ENCODE measurements at places on chromosomes 1 and 21. TPM values are rescaled to one million over a fixed set of nuclear protein-coding genes. Genes with fewer than 3 reads are reported as not detected.

TRMT1L gene
- polyA plus RNA-seq = 27.3 TPM

ENAH gene
- polyA plus RNA-seq = 121 TPM

CLCNKB gene
- 37.2 TPM for polyA plus RNA-seq

SMAP2 gene
- polyA plus RNA-seq = 27.1 TPM

PPM1J gene
- polyA plus RNA-seq = 1.1 TPM

FAM167B gene
- polyA plus RNA-seq = 5.8 TPM

ACTA1 gene
- 1.9 TPM for polyA plus RNA-seq

NFASC gene
- 34.4 TPM for polyA plus RNA-seq

RGS8 gene
- polyA plus RNA-seq = 0.12 TPM

CHD5 gene
- 0.28 TPM for polyA plus RNA-seq

SPATA46 gene
- polyA plus RNA-seq = 2.2 TPM

ELAPOR1 gene
- 1.6 TPM for polyA plus RNA-seq

ATAD3A gene
- polyA plus RNA-seq = 21.5 TPM

TCHH gene
- 0.05 TPM for polyA plus RNA-seq

- no peak for DNase-seq
These were observed 923 bp upstream of the IFNGR2 start for GRCh38 chr21:33402001-33402979.

GRCh38 chr1:203901581-203901980, 40.2 kb downstream of the SNRPE start:
- DNase-seq = no peak

- DNase-seq = no peak
These were observed 35.8 kb downstream of the EVI5 start for GRCh38 chr1:92749024-92749634.

- DNase-seq = no peak
These were observed 70.1 kb downstream of the KAZN start for GRCh38 chr1:14668538-14668937.

DNA sequence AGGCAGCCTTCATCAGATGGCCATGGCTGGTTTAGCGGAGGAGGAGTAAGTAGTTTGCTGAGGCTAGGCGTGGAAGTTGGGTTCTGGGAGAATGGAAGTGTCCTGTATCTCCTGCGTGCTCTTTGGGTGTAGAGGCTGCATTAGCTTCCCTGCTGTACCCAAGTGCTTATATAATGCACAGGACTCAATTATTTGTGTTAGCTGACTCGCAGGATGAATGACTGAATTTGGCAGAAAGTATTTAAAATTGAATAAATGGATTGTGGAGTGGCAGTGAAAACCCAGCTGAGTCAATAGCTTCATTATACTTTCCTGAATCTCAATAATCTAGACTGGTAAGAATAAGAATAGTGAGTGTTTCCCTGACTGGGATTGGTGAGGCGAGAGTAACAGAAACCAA, 13.8 kb downstream of the DNTTIP2 start:
- no peak for DNase-seq

DNA sequence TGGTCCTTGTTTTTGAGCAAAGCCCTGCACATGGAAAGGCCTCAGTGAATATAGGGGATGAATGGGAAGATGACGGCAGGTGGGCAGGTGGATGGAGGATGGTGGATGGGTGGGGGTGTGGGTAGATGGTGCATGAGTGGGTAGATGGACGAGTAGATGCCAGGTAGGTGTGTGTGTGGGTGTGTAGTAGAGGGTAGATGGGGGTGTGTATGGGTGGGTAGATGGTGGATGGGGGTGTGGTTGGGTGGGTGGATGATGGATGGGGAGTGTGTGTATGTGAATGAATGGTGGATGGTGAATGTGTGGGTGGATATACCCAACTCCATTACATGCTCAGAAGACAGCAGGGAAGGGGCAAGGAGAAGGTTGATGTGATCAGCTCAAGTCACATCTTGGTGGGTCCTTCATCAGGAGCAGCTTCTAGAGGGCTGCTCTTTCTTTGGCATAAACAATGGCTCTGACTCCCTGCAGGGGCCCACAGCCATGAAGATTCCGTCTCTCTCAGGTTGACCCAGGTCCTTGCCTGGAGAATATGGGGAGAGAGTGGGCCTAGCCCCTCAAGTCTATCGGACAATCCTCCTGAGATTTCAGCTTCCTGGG, 34.2 kb downstream of the GRHL3 start:
- no peak for DNase-seq

- DNase-seq = no peak
These were observed 116.7 kb downstream of the DMRTB1 start for GRCh38 chr1:53575955-53576320.

DNA sequence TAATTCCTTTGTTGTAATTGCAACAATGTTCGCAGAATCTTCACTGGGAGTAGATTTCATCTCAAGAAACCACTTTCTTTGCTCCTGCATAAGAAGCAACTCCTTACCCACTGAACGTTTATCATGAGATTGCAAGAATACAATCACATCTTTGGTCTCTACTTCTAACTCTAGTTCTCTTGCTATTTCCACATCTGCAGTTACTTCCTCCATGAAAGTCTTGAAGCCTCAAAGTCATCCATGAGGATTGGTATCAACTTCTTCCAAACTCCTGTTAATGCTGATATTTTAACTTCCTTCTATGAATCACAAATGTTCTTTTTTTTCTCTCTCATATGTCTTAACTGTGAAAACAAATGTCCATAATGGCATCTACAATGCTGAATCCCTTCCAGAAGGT, 118.6 kb upstream of the RAB4A start:
- DNase-seq = no peak

DNA sequence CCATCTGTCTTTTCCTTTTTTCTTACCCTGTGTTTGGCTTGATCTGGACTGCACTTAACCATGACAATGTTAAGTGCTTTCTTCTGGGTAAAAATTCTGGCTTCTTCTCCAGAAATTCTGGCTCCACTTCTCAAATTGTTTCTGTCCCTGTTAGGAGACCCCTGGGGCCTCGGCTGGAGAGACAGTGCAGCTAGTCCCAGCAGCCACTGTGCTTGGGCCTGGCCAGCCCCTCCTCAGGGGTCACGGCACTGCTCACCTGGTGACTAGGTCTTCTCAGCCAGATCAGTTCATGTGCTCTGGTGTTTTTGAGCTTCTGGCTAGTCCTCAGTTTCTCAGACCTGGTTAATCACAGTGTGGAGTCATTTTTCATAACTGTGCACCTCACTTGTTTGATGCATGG, 72.4 kb downstream of the ADARB1 start:
- DNase-seq = no peak

GRCh38 chr1:18539171-18539570, 58.4 kb downstream of the KLHDC7A start:
- DNase-seq = no peak

- DNase-seq = no peak
These were observed 9.4 kb downstream of the CR2 start for GRCh38 chr1:207463571-207463970.

DNA sequence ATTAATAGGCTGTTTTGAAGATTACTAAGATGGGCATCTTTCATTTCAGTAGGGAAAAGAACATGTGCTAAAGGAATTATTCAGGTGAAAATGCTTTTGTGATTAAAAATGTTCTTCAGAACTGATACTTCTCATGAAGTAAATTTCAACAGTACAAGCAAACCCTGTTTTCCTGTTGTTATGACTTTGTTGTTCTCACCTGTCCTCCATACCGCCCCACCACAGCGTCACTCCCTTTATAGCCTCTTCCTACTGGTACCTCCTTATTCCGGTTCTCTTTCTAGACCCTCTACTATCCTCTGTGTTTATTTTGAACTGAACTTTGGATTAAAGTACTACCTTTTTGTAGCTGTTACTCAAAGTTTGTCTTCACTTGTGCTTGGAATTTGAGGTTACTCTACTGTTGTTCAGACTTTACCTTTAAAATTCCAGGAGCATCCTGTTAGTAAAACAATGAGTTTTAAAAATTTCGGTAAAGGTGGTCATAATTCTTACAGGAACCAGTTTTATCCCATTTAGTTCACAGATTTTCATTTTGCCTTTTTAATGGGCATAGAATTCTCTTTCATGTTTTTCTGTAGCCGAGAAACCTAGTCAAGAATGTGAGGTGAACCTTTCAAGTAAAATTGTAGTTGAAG, 10.9 kb downstream of the CNST start:
- DNase-seq = no peak

- DNase-seq = peak; percentile 18
These were observed 514 bp downstream of the TPRG1L start for GRCh38 chr1:3625151-3625907.

GRCh38 chr1:213457186-213457585, 406.1 kb downstream of the RPS6KC1 start:
- DNase-seq = no peak

DNA sequence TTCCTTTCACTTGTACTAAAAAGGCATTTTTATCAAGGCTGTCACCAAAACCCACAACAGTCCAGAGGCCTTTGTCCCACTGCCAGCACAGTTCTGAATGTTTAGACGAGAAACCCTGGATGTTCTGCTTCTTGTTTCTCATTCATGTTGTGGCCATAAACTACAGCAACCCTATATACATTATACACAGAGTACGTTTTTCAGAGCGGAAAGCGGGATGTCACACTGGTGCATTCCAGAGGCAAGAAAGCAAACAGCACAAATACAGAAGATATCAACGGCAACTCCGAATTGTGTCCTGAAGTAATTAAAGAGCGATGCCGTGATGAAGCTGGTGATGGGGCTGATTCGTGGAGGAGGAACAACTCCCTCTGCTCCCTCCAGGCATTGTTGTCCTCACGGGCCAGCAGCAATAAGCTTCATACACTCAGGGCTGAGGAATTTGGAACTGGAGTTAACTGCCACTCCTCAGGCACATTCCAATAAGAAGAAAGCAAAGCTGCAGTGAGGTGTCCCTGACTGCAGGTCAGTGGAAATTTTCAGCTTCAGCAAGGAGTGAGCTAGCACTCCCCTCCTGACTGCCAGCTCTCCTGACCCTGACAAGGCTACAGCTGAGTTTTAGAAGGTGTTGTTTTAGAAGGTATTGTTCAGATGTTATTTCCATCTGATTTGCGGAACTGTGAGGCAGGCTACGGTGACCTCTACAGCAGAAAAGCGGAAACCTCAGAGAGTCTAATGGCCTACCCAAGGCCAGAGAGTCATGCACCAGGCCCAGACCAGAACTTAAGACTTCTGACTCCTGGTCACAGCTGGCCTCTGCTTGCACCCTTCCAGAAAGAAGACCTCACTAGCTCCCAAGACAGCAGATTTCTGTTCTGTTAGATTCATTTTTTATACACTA, 149.0 kb downstream of the TGFBR3 start:
- no peak for DNase-seq

DNA sequence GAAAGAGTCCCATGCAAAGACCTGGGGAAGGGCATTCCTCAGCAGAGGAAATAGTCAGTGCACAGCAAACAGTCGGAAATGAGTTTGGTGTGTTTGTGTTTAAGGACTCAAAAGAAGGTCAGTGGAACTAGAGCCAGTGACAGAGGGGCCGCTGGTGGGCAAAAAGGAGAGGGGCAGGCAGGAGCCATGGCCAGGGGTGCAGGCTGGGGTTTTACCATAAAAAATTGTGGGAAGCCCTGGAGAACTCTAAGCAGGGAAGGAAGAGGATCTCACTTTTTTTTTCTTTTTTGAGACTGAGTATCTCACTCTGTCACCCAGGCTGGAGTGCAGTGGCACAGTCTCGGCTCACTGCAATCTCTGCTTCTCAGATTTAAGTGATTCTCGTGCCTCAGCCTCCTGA, 33.7 kb upstream of the TARDBP start:
- DNase-seq = no peak

DNA sequence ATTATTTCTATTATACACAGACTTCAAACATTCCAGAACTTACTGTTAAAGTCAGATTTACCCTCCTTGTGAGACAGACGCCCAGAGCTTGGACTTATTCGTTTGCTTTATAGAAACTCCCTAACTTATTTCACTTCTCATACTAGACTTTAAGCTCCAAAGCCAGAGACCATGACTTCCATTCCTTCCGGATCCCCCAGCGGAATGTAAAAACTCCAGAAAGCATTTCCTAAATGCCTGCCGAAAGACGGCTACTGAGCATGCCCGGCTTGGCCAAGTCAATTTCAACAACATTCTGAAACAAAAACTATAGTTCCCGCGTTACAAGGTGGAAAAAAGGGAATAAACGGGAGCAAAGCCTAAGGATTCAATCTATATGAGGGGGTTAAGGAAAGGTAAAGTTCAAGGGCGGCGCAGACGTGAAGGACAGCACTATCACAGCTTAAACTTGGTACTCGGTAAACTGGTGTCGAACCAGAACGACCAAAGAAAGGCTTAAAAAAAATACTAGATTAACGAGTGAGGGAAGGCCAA, 1.1 kb downstream of the USP48 start:
- peak; percentile 51 for DNase-seq

GRCh38 chr1:205232127-205232820, 4.5 kb downstream of the TMCC2 start:
- no peak for DNase-seq

DNA sequence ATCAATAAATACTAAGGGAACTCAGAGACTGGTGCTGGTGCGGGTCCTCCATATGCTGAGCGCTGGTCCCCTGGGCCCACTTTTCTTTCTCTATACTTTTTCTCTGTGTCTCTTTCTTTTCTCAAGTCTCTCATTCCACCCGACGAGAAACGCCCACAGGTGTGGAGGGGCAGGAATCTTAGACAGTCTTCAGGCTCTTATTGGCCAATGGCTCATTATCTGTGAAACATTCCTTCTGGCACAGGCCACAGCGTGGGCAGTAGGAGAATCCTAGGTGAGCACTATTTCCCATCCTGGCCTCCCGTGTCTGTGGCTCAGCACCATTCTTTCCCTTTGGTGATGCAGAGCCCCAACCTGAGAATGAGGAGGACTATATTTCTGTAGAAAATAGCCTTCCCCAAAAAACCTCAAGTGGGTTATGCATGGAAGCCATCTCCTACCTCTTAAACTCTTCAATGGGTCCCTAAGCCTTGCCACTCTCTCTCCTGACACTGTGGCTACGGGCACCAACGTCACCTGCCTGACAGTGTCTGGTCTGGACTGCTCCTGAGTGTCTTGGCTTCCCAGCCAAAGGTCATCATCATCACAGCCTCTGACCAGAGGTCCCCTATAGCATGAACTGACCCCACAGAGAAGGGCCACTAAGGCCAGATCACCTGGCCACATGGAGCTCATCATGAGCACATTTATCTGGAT, 6.2 kb upstream of the SLAMF1 start:
- no peak for DNase-seq

- no peak for DNase-seq
These were observed 25.2 kb upstream of the ABCG1 start for GRCh38 chr21:42193721-42194120.

DNA sequence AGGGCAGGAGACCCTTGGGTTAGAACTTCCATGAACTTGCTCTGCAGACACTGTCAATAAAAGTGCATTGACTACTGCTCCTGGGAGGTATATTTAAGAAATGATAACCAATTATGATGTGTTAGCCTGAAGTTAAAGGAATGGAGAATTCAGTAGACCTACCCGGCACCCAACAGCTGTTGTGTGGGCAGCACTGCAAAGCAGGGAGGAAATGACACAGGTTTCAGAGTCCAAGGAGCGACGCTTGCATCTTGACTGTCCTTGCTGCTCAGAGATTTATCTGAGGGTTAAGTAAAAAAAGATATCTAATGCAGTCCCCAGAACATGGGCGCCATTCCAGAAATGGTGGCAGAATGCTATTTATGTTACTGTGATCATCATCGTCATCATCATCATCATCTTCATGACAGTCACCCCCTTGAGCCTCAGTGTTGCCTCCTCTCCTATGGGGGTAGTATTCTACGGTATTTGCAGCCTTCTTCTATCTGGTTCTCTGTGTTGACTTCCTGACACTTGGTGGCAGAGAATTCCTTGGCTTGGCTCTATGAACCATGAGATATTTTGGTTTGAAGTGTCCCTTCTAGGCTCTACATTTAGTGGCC, 225.9 kb downstream of the KAZN start:
- no peak for DNase-seq
